ENCODE measurements at places on chromosomes 13 and 19. TPM values are rescaled to one million over a fixed set of nuclear protein-coding genes. Genes with fewer than 3 reads are reported as not detected.
A peak's percentile ranks its signal among the peaks of the same experiment; 100 is the strongest.

GRCh38 chr19:13804830-13805683 is 9.8 kb downstream of the ZSWIM4 start:
- no peak overlapping the region for H3K27ac ChIP-seq
- H3K4me3 ChIP-seq: no peak overlapping the region
- H3K36me3 ChIP-seq: peaks cover 19% of the 10 kb centered on the region
- no peak for DNase-seq
- H3K27me3 ChIP-seq: no peaks in the 10 kb centered on the region

DNA sequence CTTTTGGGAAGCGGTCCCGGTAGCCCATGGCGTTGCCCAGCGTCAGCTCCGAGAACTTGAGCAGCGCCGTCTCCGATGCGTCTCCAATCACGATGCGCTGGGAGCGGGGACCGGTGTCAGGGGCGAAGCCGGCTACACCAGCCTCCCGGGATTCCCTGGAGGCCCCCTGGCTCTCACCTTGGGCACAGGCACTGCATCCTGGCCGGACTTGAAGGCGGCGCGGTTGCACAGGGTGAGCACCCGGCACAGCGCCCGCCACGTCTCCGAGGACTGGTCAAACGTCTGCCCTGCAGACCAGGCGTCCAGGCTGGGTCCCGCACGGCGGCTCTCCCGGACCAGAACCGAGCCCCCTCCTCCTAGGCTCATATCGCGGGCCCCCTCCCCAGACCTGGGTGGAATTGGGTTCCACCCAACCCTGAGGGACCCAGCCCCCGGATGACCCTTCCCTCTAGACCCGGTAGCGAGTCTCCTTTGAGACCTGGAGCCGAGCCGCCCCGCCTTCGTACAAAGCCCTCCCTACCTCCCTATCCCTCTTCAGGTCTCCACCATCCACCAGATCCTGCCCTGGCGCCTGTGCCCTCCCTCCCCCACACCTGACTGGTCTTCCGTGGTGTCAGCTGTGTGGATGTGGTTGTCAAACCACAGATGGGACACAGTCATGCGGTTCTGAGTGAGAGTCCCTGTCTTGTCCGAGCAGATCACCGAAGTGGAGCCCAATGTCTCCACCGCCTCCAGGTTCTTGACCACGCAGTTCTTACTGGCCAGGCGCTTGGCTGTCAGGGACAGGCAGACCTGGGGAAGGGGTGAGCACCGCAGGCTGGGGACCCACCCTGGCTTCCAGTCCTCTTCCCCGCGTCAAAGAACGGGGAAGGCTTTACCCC is 4.8 kb downstream of the ATP4A start:
- H3K4me1 ChIP-seq: no peaks in the 10 kb centered on the region
- H3K4me3 ChIP-seq: no peak overlapping the region
- peaks cover 82% of the 10 kb centered on the region for H3K27me3 ChIP-seq
- H3K36me3 ChIP-seq: no peaks in the 10 kb centered on the region
- H3K27ac ChIP-seq: no peak overlapping the region

DNA sequence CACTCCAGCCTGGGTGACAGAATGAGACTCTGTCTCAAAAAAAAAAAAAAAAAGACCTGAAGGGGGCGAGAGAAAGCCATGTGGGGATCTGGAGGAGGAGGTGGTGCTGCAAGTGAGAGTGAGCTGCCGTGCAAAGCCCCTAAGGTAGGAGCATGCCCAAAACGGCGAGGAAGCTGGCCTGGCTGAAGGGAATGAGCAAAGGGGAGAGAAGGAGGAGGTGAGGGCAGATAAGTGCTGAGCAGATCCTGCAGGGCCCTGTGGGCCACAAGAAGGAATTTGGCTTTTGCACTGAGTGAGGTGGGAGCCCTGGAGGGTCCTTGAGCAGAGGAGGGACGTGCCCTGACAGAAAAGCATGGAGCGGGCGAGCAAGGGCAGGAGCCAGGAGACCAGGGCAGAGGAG is 19.4 kb upstream of the ADGRE5 start:
- H3K4me1 ChIP-seq: peaks cover 12% of the 10 kb centered on the region
- no peaks in the 10 kb centered on the region for H3K27me3 ChIP-seq
- no peak overlapping the region for H3K4me3 ChIP-seq
- H3K36me3 ChIP-seq: no peaks in the 10 kb centered on the region
- H3K27ac ChIP-seq: peak overlapping the region; percentile 94
- DNase-seq: no peak

GFY gene
- total RNA-seq: not detected

SIGLEC10 gene
- not detected for total RNA-seq

CARM1 gene
- 77.6 TPM for total RNA-seq

All from progenitor cell of endocrine pancreas (in vitro differentiated cells).